ENCODE measurements at places on chromosomes 6 and 20. TPM values are rescaled to one million over a fixed set of nuclear protein-coding genes. Genes with fewer than 3 reads are reported as not detected.

- H3K27me3 ChIP-seq, result no peaks in the 10 kb centered on the region
- peaks cover 10% of the 10 kb centered on the region for H3K4me1 ChIP-seq
- DNase-seq, result no peak
- no peak overlapping the region for H3K4me3 ChIP-seq
Observed at GRCh38 chr6:129634411-129635230, 75.4 kb downstream of the ARHGAP18 start.

GRCh38 chr6:84816741-84817140, 52.3 kb upstream of the TBX18 start:
- no peak overlapping the region for H3K4me3 ChIP-seq
- no peaks in the 10 kb centered on the region for H3K36me3 ChIP-seq
- no peak for DNase-seq
- no peaks in the 10 kb centered on the region for H3K27me3 ChIP-seq
- no peak overlapping the region for H3K27ac ChIP-seq

- H3K4me1 ChIP-seq, result no peaks in the 10 kb centered on the region
- no peaks in the 10 kb centered on the region for H3K27me3 ChIP-seq
- no peak overlapping the region for H3K4me3 ChIP-seq
- no peak overlapping the region for H3K27ac ChIP-seq
- DNase-seq, result no peak
Observed at GRCh38 chr6:56047931-56048540, 172.6 kb upstream of the BMP5 start.

- DNase-seq, result no peak
- peaks cover 9% of the 10 kb centered on the region for H3K4me1 ChIP-seq
- no peak overlapping the region for H3K27ac ChIP-seq
- H3K27me3 ChIP-seq, result no peaks in the 10 kb centered on the region
- H3K36me3 ChIP-seq, result no peaks in the 10 kb centered on the region
Observed at GRCh38 chr6:157117431-157118095, 205.8 kb downstream of the TMEM242 start.

DNA sequence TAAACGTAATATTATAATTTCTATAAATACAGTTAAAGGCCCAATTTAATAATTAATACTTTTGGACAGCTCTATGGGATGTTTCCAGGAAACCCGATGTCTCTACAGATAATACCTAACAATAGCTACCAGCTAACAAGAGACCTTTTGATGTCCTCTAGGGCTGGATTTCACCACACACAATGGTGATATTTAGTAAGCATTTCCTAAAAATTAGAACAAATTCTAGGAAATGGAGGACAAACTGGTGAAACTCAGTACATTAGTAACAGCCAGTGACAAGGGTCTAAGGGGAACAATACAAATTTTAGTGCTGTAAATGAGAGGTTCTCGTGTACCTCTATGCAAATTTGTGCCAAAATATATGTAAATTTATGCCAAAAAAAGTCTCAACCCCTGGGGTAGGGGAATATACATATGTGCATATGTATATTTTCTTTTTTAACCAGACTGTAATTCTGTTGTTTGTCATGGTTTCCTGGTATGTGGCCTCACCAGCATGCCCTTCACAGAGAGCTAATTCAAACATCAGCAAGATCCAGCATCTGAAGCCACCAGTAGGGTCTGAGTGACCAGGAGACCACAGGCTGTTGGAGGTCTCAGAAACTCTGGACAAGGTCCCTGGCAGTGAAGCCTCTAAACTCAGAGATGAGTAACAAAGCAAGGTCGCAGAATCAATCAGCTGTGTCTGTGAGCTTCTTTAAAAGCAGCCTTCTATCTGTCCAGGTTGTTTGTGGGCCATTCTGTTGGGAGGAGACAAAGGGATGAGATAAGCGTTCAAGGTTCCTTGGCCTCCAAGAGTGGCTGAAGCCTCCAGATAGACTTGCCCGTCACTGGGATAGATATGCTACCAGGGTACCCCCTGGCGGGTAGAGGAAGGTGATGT, 235.1 kb upstream of the RREB1 start:
- no peaks in the 10 kb centered on the region for H3K4me1 ChIP-seq
- no peak overlapping the region for H3K27ac ChIP-seq
- no peaks in the 10 kb centered on the region for H3K27me3 ChIP-seq
- no peak for DNase-seq

DNA sequence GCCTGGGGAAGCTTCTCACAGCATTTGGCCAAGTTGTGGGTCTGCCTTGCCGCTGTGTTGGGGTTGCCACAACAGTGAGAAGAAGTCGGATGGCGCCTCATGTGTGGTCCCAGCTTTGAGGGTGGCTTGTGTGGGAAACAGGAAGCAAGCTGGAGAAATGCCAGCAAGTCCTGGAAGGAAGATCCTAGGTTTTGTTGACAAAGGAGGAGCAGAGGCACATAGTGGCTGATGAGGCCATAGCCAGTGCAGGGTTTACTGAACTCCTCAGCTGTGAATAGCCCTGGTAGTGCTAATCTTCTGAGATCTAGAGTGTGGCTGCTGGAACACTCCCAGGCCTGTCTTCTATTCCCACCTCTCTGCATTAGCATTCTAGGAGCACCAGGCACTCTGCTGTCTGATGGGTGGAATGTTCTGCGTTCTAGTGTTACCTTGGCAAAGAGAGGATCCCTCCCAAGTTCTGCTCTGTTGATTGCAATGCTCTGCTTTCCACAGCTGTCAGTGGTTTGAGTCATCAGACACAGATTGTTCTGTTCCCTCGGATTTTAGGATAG, 25.2 kb downstream of the SNPH start:
- H3K27me3 ChIP-seq, result no peaks in the 10 kb centered on the region
- H3K4me1 ChIP-seq, result no peaks in the 10 kb centered on the region
- no peaks in the 10 kb centered on the region for H3K36me3 ChIP-seq
- no peak for DNase-seq

DNA sequence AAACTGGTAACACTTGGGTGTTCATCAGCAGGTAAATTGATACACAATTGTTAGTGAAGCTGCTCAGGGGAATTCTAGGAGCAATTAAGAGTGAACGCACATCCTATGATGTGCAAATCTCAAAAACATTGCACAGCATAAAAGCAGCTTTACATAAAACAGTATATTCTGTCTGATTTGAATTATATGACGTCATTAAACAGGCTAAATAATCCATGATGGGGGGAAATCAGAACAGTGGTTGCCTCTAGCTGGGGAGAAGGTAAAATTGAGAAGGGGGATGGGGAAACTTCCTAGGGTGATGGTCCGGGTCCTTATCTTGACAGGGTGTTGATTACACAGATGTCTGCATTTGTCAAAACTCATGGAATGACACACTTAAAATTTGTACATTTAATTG, 17.3 kb upstream of the THBD start:
- no peaks in the 10 kb centered on the region for H3K36me3 ChIP-seq
- H3K27ac ChIP-seq, result no peak overlapping the region
- peaks cover 10% of the 10 kb centered on the region for H3K4me1 ChIP-seq
- no peak overlapping the region for H3K4me3 ChIP-seq

- peaks cover 32% of the 10 kb centered on the region for H3K36me3 ChIP-seq
- H3K4me3 ChIP-seq, result no peak overlapping the region
- H3K4me1 ChIP-seq, result peaks cover 22% of the 10 kb centered on the region
- DNase-seq, result no peak
- no peak overlapping the region for H3K27ac ChIP-seq
Observed at GRCh38 chr20:49642816-49643215, 70.9 kb downstream of the B4GALT5 start.

- H3K36me3 ChIP-seq, result peaks cover 17% of the 10 kb centered on the region
- H3K27ac ChIP-seq, result peak overlapping the region; percentile 49
- no peaks in the 10 kb centered on the region for H3K27me3 ChIP-seq
Observed at GRCh38 chr20:62796699-62797491, 622 bp downstream of the MRGBP start.

DNA sequence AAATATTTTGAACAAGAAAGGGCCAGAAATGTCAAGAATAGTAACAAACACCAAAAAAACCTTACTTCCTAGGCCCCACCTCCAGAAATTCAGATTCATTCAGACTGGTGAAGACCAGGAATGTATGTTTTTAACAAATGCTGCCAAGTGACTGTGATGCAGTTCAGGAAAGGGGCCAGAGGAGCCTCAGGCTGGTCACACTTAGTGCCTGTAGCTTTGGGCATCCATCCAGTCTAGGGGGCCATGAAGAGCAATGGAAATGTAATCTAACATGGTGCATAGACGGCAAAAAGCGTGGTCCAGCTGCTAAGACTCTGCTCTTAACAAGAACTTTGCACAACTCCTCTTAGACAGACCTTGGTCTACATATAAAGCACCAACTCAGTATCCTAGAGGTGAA, 7.1 kb downstream of the GJA1 start:
- H3K27me3 ChIP-seq, result no peaks in the 10 kb centered on the region
- DNase-seq, result peak; percentile 61
- H3K27ac ChIP-seq, result peak overlapping the region; percentile 13

TTLL9 gene
- 1.1 TPM for total RNA-seq

CD24 gene
- total RNA-seq, result 2,171 TPM
